Stimulated activated CD8-positive, alpha-beta memory T cell treated with anti-CD3 and anti-CD28 coated beads, Interleukin-4, amount 100 ng/mL, for 1 hour (primary cell): ENCODE measurements at places on chromosomes 3 and 15.

DNA sequence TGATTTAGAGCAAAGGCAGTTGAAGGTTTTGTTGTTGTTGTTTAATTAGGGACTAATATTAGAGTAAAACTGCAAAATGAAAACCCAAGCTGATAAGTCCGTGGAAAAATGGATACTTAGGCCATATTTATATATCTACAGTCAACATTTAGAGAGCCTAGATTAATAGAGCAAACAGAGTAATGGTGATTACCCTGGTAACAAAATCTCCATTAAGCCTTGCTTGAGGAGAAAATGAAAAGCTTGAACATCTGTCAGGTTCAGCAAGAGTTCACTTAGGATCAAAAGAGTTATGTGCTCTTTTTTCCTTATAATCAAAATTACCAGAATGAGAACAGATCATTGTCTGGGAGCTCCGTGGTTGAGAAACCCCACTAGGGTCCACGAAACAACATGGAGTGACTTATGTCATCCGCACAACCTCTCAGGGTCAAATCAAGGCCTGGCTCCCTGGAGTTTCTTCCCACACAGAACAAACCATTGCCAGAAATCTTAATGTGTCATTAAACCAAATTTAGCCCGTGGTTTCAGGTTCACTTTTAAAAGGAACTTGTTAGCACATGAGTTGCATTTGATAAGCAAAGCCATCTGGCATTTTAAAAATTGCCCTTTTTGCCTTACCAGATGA lies 381.2 kb downstream of the GABRB3 start:
- no peak for DNase-seq

GRCh38 chr15:23565395-23566070 lies at the start of gene MKRN3:
Gene MKRN3 (plus strand): TSS chr15:23565674. CDS start chr15:23565783, 109 bp downstream.
- peak; percentile 19 for DNase-seq

DNA sequence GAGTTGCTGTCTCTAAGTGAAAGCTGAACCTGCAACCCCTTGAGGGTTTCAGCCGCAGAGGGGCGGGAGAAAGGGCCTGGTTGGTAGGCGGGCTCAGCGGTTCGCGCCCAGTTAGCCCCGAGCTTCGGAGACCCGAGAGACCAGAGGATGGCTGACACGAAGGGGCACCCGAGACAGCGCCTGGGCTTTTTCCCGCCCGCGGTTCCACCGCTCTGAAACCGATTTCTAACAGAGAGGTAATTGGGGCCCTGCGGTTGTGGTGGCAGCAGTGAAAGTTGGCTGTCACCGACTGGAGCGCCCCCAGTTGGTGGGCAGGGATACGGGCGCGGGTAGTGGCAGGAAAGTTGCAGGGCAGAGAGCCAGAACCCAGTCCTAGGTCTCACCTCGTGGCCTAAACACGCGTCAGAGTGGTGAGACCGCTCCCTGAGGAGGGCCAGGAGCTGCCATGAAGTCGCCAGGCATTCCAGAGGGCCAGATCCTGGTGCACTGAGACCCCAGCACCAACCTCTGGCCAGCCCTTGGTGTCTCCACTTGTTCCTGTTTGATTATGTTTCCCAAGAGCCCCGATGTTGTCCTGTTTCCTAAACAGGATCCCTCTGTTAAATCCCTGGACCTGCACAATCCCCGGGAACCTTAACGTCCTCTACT lies 625 bp upstream of the ELL3 start:
- peak; percentile 67 for DNase-seq

GRCh38 chr15:81103857-81104256 lies 30.2 kb upstream of the CFAP161 start:
- DNase-seq = no peak

- no peak for DNase-seq
These were observed 39.9 kb downstream of the PYDC2 start for GRCh38 chr3:191500892-191501291.
